Lower leg skin (tissue), 4 donors: ENCODE measurements at places on chromosomes 2 and 18.
A peak's percentile ranks its signal among the peaks of the same experiment; 100 is the strongest.

- no peak for DNase-seq
These were observed 15.3 kb upstream of the FN1 start for GRCh38 chr2:215451012-215451756.

DNA sequence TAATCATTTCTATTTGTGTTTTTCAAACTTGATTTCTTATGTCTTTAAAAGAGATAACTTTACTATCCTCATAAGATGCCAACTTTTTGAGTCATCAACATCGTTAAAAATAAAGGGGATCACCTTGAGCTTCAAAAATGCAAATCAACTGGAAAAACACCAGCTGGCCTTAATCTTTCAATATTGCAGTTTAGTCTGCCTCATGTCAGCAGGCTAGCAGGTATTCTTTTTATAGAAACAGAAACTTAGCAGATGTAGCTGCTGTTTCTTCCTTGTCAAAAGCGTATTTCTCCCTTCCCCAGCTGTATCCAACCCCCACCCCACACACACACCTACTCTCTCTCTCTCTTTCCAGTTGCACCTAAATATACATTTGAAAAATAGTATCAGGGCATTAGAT lies 154.1 kb upstream of the ZNF804A start:
- DNase-seq, result no peak

GRCh38 chr2:160989778-160990177 lies 170.4 kb upstream of the TANK start:
- DNase-seq, result no peak

GRCh38 chr18:70132999-70133398 lies 72.5 kb downstream of the RTTN start:
- DNase-seq, result no peak

DNA sequence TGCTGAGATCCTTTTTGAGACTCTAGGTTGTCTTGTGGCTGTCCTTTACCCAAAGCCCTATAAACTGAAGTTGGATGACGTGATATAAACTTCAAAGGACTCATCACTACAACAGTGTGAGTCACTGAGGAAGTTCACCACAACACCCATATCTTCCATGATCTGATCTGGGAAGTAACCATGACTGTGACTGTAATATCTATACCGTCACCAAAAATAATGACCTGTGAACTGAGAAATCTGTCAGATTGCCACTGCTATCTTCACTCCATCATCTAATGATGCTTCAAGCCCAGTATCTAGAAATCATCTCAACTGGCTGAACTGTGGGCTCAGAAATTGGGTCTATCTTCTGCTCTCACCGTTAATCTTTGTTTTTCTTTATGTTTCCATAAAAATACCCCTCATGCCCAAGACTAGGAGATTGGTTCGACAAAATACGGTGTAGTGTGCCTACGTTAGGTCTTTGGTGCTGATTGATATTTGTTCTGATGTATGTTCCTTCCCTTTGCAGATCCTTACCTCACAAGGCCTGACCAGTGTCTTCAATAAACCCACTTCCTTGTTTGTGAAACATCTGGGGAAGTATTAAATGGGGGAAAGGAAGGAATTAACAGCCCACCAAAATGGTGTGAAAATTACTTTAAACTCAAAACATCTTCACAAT lies 78.2 kb downstream of the MYL12B start:
- DNase-seq, result no peak

GRCh38 chr2:188439986-188440385 lies 148.3 kb downstream of the GULP1 start:
- no peak for DNase-seq

DNA sequence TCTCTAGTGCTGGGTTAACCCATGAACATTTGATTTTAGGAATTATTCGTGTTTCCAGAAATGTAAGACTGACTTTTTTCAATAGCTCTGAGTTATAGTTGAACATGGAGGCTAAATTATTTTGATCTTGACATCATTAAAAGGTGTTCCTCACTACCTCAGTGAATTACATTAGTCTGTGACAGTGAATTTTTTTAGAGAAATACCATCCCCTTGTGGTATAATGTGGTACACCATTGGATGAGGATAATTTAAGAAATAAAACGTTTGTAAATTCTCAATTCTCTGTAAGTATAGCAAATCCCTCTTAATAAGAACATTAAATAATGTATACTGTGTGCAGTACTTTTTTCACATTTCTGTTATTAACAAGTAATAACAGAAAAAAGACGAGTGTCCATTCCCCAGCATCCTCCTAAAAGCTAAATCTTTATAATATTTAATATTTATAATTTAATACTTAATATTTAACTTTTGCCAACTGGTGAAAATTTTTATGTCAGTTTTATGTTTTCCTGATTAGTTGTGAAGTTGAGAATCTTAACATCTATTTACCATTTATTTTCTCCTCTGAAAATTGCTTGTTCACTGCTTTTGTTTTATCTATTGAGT lies 70.3 kb upstream of the CWC22 start:
- DNase-seq, result no peak

GRCh38 chr2:235836491-235836911 lies 331.7 kb downstream of the GBX2 start:
- no peak for DNase-seq

DNA sequence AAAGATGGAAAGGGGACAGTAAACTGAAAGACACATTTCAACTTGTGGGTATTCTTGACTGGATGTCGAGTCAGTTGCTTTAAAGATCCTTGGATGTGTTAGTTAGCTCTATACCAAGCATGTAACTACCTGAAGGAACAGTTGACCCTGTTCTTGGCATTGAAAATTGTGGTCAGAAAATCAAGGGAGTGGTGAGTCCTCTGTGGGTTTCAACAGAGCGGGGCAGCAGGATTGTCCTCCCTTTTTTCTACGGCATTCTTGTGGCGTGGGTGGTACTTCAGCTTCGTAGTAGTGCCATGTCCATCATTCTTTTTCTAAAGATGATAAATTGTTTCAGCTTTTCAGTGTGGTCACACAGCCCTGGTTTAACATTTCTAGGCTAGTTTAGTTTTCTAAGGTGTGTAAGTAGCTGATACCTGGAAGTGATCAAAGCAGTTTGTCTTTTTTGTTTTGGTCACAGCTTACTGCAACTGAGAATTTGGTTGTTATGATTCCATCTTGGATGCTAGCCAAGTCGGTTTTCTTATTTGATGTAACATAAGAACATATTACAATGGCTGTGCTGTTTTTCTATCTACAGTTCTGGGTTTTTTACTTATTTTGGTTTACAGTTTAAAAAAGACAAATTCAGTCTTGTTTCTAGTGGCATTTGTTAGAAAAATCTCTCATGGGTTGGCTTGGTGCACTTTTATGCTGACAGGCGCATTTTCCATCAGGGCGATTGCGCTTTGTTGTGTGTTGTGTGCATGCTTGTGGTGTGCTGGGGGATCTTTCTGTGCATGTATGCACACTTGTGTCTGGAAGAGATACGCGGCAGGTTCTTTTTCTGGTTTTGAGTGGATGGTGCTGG lies 84.7 kb downstream of the ZNF407 start:
- DNase-seq, result no peak

GRCh38 chr2:44748-45341 lies 1.5 kb downstream of the FAM110C start:
- DNase-seq, result no peak

- no peak for DNase-seq
These were observed 118.8 kb upstream of the PIEZO2 start for GRCh38 chr18:11268153-11268552.

- no peak for DNase-seq
These were observed 21.2 kb upstream of the UGGT1 start for GRCh38 chr2:128069769-128070168.

DNA sequence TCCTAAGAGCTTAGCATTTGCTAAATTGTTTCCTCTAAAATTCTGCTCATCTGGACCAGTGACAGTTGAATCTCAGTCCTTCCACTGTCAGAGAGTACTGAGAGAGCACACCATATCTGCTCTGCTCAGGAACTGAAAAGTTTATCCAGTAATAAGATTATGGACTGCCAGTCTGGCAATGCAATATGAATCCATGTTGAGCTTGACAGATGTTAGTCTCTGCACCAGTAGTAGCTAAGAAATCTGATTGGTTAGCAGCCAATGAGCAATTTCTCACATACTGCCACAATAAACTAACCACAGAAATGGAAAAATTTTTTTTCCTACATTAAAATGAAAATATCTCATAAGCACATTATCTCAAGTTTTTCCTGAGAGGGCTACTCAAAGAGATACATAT lies 2.3 kb downstream of the PRKD3 start:
- no peak for DNase-seq

DNA sequence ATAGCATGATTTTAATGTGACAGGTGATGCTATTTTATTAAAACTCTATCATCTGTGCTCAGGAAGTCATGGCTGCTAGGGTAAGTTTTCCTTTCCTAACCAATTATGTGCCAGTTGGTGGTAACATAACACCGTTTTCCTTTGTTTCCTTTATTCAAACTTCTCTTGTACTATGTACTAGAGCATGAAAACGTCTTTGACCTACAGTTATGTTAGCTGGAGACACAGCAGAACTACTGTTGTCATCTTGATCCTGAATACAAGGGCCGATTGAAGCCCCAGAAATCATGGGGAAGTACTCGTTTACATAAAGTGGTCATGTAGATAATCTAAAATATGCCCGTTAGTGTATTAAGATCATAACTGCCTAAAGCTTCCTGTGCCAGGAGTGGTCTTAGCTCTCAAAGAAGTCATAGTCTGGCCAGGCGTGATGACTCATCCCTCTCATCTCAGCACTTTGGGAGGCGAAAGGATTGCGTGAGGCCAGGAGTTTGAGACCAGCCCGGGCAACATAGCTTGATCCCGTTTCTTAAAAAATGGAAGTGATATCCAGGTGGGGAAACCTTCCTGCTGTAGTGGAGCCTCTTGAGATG lies 20.5 kb downstream of the NEDD4L start:
- no peak for DNase-seq

DNA sequence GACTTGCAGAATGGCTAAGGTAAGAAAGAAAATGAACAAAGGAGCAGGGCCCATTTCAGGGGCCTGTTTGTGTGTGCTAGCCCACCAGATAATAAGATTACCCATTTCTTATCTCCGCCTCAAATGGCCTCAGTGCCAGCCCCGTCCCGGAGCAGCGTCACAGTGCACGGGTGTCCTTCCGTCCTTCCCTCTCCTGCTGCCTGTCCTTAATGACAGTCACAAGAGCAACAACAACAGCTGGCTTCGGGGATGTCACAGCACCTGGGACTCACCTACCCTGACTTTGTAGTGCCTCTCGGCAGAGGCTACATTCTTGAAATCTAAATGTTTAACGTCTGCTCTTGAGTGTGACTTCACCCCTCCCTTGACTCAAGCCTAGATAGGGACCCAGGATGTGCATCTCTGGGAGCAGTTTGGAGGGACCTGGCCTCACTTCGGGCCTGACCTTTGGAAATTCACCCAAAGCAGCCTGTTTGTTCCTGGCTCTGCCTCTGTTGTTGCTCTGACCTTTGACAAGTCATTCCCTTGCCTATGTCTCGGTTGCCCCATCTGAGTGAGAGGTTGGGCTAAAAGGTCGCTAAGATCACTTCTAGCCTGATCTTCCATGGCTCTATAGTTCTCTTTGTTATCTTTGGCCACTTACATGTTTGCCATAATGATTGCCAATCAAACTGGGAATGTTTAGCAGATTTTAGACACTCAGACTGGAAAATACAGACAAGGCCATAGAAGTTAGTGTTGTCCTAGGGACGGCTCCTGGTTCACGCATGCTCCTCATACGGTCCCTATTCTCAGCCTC lies 122.5 kb downstream of the KLHL29 start:
- no peak for DNase-seq

GRCh38 chr2:45678791-45679348 lies 27.4 kb downstream of the PRKCE start:
- no peak for DNase-seq

GRCh38 chr18:8616028-8616401 lies 6.8 kb downstream of the RAB12 start:
- no peak for DNase-seq

GRCh38 chr2:156576005-156576404 lies 139.8 kb downstream of the GPD2 start:
- DNase-seq, result no peak

GRCh38 chr2:115484486-115484885 lies 1042.0 kb downstream of the DPP10 start:
- DNase-seq, result no peak

DNA sequence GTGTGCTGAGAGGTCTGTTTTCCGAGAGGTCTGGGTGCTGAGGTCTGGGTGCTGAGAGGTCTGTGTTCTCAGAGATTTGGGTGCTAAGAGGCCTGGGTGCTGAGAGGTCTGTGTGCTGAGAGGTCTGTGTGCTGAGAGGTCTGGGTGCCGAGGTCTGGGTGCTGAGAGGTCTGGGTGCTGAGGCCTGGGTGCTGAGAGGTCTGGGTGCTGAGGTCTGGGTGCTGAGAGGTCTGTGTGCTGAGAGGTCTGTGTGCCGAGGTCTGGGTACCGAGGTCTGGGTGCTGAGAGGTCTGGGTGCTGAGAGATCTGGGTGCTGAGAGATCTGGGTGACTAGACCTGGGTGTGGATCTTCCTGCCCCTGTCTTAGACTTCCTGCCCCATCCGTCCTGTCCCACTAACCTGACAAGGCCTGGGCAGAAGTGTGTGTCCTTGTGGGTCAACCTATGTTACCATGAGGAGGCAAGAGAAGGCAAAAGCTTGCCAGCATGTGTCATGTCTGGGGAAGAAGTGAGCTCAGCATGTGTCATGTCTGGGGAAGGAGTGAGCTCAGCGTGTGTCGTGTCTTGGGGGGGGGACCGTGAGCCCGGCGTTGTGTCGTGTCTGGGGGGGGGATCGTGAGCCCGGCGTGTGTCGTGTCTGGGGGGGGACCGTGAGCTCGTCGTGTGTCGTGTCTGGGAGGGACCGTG lies 69.3 kb downstream of the KCNG2 start:
- DNase-seq, result peak; percentile 62

DNA sequence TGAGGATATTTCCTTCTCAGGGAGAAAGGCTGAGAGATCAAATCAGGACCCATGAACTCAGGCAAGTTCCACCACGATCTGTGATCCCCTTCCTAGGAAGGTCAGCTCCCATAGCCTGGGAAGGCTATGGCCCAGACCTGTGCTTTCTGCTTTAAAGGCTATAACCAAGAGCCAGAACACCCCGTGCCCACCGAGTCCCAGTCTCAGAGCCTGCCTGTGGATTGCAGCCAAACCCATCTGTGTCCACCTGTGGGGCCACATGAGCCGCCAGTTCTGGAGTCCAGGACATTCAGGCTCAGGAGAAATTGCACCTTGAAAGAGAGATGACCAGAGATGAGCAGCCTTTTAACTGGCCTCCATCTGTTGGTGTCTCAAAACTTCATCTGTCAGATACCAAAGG lies 46.9 kb downstream of the MAL start:
- no peak for DNase-seq

DNA sequence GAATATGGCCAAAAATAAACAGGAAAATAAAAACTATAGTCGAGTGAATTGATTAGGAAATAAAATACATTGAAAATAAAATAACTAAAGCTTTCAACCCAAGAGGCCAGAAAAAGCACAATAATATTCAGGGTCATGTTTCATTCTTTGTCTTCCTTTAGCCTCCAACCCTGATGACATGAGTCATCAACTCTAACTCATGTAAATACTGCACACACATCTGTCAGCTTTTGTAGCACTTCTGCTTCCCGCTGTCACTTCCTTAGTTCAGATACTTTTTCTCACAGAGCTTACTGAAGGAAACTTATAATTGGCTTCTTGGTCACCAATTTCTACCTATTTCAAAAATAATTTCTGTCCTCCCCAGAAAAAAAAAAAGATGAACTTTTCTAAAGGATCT lies 112.8 kb downstream of the UPP2 start:
- DNase-seq, result peak; percentile 24
